KBM-7 (cell line): ENCODE measurements at places on chromosomes 3 and 15.
A peak's percentile ranks its signal among the peaks of the same experiment; 100 is the strongest.

DNA sequence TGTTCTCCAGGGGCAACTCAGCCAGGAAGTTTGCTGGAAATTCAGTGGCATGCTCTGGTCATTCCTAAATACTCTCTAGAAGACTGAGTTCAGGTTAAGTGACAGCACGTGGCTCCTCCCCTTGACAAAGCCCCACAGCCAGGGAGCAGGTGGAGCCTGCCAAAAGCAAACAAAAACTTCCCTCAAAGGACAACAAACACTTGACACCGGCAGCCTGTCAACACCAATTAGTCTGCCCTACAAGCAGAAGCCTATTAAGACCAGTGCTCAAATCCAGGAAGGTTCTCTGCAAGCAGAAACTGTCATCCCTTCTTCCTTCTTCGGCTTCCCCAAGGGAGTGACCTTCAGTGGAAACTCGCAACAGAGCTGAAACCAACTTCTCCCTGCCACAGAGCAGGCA lies 5.0 kb downstream of the MEX3B start:
- DNase-seq: peak; percentile 85

DNA sequence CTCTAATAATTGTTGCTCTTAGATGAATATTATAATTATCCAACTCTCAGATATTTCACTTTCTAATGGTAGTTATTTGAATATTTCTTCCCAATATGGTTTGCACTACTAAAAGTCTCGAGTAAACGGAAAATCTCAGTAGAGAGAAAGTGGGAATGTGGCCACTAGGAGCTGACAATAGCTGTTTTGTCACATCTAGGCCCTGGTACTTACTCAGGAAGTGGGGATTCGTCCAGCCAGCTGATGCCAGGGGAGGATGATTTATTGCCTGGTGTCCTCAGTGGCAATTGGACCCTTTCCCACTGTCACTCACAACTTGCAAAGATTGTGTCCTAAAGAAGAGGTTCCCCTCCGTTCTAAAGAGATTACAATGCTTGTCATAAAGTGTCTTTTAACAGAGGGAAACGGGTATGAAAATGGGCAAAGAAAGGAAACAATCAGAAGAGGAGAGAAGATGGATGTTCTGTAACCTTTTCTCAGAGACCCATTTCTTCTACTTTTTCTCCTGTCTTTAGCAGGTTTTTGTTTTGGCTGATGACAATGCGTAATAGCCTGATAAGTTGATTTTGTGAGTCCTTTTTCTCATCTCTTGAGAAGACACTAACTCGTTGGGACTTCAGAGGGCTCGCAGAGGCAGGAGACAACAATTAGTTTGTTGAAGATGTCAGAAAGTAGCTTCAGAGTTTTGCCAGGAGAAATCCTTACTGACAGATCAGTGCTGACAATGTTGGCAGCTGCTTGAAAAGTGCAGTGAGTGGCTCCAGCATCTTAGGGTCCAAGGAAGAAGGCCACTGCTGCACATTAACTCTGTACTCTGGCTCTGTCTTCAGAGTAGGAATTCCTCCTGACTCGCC lies 320.6 kb downstream of the MECOM start:
- DNase-seq: no peak

DNA sequence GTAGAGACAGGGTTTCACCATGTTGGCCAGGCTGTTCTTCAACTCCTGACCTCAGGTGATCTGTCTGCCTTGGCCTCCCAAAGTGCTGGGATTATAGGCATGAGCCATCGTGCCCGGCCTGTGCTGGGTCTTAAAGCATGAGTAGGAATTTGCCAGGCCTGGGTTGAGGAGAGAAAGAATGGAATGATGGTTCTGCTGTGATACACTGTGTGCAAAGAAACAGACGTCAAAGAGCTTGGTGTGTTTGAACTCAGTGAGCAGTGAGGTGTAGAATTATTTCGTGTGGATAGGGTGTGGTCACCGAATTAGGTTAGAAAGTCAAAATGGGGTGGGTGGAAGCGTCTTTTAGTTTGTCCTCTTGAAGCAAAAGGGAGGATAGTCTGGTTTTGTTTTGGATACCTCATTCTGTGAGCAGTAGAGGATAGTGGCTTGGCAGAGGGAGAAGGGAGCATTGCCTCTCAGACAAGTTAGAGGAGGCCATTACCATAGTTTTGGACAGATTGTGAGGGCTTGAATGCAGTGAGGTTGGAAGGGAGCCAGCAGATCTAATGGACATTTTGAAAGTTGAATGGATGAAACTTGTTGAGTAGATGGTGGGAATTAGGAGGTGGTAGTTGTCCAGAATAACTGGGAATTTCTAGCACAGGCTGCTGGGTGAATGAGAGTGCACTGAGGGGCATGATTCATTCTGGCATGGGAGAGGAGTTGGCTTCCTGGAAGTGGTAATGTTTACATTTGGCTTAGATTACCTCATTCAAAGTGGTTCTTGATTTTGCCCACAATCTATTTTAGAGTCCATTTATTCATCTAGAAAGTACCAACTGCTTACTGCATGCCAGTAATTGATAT lies 27.2 kb downstream of the AKAP13 start:
- DNase-seq: peak; percentile 47

DNA sequence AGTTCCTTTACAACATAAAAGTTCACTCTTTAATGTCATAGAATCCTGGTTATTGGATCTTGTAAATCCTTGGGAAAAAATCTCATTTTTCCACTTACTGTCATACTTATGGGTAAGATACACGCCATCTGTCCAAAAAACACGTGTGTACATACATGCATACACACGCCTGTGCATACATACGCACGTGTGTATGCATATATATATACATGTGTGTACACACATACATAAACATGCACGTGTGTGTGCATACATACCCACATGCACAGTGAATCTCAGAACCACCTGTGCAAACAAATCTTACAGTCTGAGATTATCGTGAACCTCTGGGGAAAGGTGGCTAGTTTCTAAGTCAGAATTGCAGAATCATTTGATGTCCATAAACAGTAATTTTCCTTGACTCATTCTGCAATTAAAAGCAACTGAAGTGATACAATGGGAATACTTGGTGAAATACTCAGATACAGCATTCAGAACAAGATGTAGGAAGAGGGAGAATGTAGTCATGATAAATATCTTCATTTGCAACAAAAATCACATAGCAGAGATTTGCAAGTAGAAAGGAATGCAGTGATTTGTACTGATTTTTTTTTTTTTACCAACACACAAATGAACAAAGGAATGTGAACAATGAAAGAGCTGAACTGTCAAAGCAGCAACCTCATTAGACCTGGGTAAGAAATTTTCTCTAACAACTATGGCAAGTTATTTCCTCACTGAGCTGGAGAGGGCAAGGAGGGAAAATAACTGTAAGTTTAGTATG lies 160.6 kb upstream of the POU1F1 start:
- DNase-seq: no peak

DNA sequence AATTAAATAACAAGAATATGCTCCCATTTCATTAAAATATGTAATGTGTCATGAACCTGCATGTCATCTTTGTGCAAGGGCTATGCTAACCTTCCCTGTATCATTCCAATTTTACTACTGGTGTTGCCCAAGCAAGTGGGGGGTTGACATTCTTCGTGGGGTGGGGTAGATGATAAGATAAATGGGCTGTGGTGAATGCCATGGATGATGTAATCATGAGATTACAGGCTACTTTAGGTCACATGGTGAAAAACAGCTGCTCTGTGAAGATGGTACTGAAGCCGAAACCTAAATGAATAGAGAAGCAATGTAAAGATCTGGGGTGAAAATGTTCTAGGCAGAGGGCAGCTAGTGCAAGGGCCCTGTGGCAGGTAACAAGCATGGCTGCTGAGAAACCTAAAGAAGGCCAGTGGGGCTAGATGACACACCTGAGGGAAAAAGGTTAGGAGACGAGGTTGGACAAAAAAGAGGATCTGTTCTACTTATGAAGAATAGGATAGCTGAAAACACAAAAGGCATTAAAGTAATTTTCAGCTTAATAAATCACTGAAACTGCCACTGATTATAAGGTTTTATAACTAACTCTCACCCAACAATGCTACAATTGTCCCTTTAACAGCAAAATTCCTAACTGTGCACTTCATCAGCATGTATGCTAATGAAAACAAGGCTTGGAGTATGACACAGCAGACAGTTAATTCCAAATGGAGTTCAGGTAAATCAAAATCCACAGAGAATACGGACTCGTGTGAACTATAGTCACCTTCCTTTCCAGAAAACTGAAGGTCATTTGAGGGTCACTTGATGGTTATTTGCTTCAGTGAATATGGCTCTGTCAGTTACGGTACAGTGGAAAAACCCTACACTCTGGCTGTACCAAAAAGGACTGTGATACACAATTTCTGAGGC lies 35.0 kb downstream of the MTMR10 start:
- no peak for DNase-seq

DNA sequence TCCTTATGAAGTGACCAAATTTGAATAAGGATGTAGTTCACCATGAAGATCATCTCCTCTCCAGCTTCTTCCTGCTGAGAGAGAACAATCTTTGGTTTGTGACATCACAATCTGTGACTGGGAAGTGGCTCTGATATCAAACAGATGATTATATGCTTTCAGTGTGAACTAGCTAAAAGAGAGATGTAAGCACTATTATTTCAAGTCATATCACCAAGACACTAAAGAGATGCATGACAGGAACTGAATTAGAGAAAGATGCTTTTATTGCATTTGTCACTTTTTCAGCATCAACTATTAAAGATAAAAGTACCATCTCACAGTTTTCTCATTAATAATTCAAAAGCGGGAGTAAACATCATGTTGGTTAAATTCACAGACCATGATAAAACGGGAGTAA lies 3.5 kb downstream of the CHRM5 start:
- DNase-seq: no peak

DNA sequence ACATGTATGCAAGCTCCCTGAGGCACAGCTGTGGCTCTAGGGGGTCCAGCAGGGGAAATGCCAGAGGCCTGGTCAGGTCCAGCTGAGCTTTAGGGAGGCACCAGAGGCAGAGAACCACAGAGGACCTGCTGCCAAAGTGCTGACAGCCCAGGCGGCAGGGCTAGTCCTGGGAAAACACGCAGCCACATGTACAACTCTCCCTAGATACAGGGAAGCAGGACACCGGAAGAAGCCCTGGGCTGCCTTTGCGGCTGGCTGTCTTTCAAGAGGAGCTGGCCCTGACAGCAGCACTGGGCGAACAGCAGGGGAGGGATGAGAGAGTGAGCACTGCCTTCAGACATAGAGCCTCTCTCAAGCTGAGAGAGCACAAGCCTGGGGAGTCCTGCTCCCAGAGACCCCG lies 40.7 kb downstream of the RFT1 start:
- no peak for DNase-seq

DNA sequence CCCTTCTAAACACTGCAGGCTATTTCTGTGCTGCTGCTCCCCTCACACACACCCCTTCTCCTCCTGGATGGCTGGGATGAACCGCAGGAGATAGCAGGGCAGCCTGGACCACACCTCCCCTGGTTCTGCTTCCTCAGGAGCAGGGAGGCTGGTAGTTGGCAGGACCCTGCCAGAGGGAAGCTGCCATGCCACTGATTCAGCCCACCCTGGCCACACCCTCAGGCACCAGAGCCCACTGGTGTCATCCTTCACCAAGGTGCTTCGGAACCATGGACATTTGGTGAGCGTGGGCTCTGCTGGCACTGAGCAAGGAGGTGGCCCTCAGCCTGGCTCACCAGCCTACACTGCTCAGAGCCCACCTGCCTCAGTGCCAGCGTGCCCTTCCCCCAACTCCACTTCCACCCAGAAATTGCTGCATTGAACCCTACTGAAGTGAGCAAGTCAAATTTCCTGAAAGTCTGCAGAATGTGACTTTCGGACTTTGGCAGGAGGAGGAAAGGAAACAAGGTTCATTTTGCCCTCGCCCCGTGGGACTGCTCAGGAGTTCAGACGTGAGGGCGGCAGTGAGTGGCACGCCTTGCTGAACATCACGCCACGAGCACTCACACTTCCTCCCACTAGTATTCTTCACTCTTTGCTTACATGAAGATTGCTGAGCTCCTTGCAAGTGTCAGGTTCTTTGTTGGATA lies 26.3 kb downstream of the BMF start:
- DNase-seq: no peak

- no peak for DNase-seq
These were observed 71.5 kb downstream of the RAD18 start for GRCh38 chr3:8891774-8892173.
